ENCODE measurements at places on chromosomes 3 and 15.
A peak's percentile ranks its signal among the peaks of the same experiment; 100 is the strongest.

- peak; percentile 19 for DNase-seq
Observed at GRCh38 chr3:71488391-71488809, 95.1 kb downstream of the FOXP1 start.

DNA sequence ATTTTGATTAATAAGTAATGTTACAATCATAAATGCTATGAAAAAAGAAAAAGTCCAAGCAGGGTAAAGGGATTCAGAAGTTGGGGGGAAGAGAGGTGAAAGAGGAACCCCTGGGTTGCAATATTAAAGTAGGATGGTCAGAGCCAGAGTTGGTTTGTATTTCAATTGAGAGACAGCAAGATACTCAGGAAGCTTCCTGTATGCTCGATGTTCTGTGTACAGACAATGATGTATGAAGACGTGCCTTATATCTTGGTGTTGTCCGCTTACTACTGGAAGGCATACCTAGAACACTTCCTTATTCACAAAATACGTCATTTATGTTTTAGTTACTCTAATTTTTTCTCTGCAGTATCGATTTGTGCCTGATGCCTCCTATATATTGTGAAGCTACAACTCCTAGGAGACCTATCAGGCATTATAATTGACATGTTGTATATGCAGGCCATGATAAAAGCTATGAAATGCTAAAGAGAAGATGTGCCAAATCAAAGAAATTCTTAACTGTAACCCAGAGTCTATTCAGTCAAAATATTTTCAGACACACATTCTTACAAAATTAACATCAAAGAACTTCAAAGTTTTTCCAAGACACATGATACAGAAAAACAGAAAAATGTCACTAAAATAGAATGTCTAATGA, 87.5 kb downstream of the TBL1XR1 start:
- DNase-seq: no peak

GRCh38 chr3:103459815-103460214, 1025.0 kb downstream of the ZPLD1 start:
- no peak for DNase-seq

GRCh38 chr3:113339616-113340244, 101.6 kb downstream of the CFAP44 start:
- peak; percentile 9 for DNase-seq

DNA sequence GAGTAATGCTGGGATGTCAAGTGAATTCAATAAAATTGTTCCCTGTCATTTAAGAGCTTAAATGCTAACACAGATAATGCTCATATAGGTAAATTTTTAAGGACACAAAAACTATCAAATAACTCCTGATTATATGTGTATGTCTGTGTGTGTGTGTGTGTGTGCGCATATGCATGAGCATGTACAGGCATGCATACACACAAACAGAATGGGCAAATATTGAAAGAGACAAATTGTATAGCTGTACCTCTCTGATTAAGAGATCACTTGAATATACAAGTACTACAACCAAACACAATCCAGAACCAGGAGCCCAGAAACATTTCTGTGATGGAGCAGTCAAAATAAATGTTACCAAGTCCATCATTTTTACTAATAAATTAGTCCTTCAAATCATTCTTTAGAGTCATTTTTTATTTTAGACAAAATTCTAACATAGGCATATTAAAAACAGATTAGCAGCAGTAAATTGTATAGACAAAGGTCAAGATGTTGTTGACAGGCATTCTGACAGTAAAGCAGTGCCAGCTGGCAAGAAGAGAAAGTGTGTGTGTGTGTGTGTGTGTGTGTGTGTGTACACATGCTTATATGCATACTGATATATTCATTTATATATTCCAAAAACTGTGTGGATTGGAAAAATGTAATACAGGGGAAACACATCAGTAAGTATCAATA, 145.3 kb downstream of the CD47 start:
- DNase-seq: no peak

GRCh38 chr15:62745621-62746225, 296.8 kb upstream of the TPM1 start:
- DNase-seq: no peak

DNA sequence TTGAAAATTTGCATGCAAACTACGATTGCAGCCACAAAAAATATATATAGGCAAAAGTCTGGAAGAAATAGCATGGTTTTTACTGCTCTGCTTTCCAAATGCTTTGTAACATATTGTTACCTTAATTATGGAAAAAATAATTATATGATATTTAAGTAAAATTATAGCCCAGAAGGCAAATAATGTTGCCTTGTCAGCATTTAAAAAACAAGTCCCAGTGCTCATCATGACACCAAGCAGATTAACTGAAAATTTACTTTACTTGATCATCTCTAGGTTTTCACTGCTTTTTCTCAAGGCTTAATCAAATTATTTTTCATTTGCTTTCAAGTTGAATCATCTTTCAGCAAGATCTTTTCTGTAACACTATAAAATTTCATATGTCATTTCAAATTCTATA, 262.9 kb downstream of the ZMAT3 start:
- DNase-seq: no peak

- DNase-seq: peak; percentile 30
Observed at GRCh38 chr3:159265705-159266104, 463.9 kb downstream of the MFSD1 start.

- no peak for DNase-seq
Observed at GRCh38 chr3:105232553-105232952, 134.2 kb upstream of the ALCAM start.

DNA sequence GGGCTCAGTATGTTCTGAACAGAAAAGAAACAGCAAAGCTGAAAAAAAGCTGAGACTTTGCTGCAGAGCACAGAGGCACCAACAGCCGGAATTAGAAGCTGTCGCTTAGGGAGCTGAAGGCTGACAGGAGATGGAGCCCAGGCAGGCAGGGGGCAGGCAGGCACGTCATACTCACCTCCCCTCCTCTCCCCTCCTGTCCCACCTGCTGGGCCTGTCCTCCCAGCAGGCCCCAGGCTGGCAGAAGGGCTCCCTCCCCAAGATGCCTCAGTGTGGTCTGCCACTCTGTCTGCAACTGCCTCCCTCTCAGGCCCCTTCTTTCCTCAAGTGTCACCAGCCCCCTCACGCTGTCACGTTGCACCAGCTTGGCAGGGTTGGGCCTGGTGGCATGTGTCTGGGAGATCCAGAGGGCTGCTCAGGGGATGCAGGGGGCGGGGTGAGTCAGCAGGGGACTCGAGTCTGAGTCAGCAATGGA, 3.2 kb upstream of the ANKRD63 start:
- DNase-seq: no peak

- peak; percentile 95 for DNase-seq
Observed at GRCh38 chr3:128080323-128081080, 28.3 kb downstream of the SEC61A1 start.

DNA sequence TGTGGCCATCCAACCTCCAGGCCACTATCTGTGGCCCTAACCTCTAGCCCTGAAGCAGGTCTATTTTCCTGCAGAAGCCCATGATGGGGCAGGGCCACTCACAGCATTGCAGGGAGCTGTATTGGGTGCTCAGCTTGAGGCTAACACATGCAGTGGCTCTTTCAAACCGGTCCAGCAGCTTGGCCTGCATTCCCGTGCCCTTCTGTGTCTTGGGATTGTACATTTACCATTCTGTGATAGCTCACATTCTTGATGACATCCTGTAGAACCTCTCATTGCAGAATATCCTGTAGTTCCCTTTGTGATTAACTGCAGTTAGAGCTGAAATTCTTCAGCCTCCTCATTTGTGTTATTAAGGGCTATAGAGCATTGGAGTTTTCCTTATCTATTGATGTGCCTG, 60.8 kb upstream of the ANKRD34C start:
- no peak for DNase-seq

DNA sequence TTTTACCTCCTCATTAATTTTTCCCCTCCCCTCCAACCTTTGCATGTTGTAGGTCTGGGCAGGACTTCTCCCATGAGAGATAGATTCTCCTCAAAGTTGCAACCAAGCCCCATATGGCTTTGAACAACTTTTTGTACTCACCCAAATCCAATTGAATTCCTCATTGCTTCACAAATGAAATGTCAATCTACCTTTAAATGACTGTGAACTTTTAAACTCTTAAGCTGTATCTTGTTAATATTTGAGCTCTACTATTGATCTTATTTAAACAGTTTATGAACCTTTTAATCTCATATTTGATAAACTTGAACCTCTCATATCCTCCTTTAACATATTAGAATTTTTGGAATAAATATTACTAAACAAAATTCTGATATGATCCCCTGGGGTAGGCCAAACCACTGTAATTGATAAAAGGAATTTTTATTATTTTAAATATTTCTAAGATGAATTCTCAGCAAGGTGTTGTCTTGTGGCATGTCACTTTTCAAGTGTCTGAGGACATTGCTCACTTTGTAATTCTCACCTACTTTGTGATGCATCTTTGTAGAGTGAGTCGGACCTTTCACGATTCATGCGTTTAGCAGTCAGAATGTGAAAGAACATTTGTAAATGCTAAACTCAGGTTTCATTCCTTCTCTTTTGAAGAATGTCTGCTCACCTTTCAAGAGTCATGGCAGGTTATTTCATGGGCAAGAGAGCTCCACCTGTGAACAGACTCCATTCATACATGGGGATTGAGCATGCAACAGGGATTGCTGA, 23.4 kb upstream of the GREM1 start:
- no peak for DNase-seq

DNA sequence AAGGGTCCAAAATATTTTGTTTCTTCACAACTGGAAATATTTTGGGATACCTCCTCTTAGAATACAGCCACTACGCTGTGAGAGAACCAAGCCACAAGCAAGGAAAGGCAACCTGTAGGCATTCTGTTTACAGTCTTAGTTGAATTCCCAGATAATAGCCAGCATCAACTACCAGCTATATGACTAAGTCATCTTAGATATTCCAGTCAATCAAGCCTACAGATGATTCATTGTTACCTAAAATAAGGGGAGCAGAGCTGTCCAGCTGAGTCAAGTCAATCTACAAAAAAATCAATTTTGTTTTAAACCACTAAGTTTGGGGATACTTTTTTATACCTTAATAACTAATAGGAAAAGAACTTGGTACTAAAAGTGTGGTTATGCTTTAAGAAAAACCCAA, 526.4 kb upstream of the DPPA4 start:
- DNase-seq: no peak

DNA sequence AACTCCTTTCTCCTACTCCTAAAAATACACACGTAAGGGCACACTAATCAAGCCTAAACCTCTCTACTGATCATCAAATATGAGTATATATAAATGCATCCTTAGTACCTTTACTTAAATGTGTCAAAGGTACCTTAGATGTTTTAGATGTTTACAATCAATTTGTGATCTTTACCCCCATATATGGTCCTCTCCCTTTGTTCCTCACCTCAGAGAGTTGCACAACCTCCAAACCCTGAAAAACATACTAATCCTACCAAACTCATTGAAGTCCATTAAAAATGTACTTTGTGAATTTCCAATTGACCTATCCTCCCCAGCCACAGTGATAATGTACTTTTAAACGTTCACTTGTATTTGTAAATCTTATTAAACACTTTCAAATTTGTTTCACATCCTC, 249.1 kb downstream of the STAG1 start:
- DNase-seq: no peak

GRCh38 chr3:119559441-119559963, at the start of gene CD80:
CD80 (minus strand) TSS chr3:119559614; CDS start chr3:119557728, 1,886 bp downstream.
- peak; percentile 74 for DNase-seq

- no peak for DNase-seq
Observed at GRCh38 chr3:184525337-184526087, 36.1 kb upstream of the EPHB3 start.

- peak; percentile 31 for DNase-seq
Observed at GRCh38 chr3:154123906-154124305, 2.7 kb downstream of the ARHGEF26 start.

DNA sequence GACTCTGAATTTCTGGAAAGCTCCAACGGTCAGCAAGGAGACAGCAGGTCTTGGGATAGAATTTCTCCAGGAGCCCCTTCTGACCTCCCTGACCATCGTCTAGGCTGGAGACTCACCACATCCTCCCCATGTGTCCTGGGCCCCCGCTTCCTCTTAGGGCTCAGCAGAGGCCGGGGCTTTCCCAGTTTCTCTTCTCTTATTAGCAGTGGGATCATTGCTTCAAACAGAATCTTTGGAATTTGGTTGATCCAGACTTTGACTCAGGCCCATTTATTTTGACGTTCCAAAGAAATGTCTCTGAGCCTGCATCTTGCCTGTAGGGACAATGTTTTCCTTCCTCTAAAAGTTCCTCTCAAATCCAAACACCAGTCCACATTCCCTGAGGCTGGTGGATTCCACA, 38.4 kb upstream of the SLC6A6 start:
- DNase-seq: peak; percentile 64

DNA sequence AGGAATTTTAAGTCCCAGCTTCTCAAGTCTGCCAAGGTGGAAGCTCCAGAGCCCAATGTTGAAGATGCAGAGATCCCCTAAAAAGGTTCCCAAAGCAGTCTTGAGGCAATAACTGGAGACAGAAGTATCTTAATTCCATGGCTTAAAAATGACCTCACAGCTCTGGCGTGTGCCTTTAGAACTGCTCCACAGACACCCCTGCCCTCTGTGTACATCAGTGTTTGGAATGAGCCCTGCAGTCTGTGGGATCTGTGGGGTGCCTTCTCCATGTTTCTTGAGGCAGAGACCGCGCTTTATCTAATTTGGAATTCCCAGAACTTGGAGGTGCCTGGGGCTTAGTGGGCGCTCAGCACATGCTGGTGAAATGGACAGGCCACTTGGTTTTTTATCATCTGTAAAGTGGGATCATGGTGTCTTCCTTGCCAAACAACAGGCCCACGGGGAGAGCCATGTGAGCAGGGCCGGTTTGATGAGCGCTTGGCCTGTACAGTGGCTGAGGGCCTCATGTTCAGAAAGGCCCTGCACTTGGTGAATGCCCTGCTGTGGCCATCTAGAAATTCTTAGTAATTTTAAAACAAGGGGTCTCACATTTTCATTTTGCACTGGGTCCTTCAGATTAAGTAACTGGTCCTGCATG, 7.1 kb downstream of the ITGA11 start:
- peak; percentile 22 for DNase-seq

- DNase-seq: no peak
Observed at GRCh38 chr15:79549196-79549595, 117.1 kb downstream of the MINAR1 start.

Measured in choroid plexus epithelial cell (primary cell).